Left renal pelvis (tissue), 4 donors: ENCODE measurements at places on chromosomes 16 and 17.
A peak's percentile ranks its signal among the peaks of the same experiment; 100 is the strongest.

DNA sequence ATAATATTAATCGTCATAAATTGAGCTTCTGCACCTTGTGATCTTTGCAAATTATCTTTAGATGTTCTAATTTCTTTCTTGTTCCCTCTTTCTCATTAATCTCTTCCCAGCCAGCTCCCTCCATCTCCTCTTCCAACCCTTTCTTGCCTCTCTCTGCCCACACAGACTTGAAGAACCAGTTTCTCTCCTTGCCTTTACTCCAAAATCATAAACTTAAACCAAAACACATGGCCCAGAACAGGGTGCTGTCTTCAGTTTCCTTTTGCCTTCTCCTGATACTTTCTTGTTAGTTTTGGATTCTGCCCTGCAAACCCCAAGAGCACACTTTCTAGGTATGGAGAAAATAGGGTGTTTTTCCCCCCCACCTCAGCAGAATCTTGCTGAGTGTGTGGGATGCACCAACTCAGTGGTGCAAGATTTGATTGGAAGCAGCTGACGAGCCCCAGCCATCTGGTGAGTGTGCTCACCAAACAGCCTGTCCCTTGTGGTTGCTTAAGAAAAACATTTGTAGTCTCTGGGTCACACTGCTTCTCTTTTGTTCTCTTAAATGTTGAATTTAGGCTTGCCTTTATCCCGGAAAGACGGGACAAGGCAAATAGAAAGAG lies 175.8 kb upstream of the MAF start:
- DNase-seq, result no peak

DNA sequence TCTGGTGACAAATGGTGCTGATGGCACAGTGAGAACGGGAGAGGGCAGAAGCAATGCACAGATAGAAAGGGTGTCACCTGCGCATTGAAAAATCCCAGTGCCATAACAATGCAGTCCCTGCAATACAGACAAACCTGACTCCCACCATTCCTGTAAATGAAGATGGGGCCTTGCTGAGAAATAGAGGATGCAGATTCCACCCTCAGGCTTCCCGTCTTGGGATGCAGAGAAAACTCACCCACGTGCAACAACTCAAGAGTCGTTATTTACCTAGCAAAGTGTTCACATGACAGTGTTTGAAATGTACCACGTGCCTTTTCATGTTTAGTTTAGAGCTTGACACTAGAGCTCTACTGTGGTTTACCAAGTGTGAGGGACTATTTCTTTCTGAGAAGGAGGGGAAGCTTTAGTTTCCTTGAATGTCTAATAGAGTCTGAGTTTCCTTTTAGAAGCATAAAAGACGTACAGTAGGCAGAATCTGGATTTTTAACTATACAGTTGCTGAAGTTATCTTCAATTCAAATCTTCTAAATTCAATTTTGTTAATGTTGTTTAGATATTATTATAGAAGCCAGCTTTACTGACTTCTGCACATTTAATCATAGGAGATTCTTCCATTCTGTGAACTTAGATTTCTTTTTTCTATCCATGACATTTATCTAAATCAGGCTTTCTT lies 35.6 kb downstream of the WWOX start:
- DNase-seq, result no peak

- DNase-seq, result no peak
Observed at GRCh38 chr17:46795379-46795952, 23.0 kb downstream of the WNT3 start.

DNA sequence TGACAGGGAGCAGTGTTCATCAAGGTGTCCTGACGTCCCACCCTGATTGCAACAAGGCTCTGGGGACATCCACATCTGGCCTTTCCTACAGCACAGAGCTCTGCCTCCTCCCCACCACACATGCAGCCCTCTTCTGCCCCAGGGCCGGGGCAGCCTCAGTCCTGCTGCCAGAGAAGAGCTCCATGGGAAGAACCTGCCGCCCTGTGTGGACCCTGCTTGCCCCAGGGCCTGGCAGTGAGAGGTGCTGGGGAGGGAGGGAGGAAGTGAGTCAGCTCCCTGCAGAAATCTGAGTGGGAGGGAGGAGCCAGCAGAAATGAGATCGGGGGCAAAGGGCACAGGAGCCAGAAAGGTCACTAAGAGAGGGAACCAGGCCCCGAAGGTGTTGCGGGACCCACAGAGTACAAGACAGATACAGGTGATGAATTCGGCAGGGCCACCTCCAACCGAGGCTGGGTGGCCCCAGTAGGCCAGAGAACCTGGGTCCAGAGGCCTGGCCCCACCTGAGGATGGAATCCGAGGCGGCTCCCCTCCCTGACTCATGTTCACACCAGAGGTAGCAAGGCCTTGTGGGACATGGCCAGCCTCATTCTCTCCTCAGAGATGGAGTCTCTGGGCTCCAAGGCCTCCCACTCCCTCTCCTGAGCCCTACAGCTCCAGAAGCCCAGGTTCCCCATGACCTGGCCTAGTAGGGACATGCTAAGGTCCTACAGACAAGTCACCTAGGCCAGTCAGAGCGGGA lies 24.8 kb downstream of the MYO18A start:
- no peak for DNase-seq

DNA sequence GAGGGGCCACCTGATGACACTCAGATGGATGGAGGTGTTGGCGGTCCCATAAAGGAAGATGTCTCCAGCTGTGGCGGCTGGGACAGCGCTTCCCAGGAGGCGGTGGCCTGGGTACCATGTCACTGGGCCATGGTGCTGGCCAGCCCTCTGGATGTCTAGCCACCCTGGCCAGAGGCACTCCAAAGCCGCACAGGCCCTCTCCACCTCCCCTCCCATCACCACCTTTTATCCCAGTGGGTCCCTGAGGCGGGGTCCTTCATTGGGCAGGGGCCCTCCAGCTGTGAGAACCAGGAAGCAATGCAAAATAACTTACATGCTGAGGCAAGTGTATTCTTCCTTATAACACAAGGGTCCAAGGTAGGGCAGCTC lies 23.1 kb downstream of the RAB11FIP4 start:
- no peak for DNase-seq

DNA sequence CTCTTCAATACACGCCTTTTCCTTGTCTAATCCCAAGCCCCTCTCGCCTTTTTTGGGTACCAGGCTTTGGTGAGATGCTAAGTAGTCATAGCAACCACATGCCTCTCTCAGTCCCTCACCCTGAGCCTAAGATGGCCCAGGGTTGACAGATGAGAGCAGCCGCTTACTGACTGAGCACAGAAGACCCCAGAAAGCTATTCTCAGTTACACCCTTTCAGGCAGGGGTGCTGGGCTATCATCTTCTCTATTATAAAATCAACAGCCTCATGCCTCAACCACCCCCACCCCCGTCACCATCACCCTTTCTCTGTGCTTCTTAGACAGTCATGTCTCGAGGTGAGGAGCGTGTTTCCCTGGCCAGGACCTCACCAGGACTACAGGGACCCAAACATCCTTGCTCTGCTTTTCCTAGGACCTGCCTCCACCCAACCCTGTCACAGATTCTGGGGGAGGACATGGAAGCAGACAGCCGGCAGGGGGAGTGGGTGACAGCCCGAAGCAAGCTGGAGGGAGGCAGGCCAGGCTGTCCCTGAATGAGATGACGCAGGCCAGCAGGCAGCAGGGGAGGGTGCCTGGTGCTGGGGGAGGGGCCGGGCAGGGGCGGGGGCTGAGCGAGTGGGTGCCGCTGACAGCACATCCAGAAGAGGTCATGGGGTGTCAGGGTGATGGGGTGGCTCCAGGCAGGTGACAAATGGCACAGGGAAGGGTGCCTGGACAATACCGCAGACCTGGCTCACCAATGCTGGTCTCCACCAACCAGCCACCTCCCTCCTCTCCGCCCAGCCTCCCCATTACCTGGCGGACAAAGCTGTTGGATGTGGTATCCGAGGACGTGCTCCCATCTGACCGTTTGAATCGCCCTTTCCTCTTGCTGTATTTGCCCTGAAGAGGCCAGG lies 3.1 kb downstream of the CACNB1 start:
- DNase-seq, result no peak

GRCh38 chr17:79251824-79252223 lies 177.2 kb downstream of the ENGASE start:
- DNase-seq, result no peak

DNA sequence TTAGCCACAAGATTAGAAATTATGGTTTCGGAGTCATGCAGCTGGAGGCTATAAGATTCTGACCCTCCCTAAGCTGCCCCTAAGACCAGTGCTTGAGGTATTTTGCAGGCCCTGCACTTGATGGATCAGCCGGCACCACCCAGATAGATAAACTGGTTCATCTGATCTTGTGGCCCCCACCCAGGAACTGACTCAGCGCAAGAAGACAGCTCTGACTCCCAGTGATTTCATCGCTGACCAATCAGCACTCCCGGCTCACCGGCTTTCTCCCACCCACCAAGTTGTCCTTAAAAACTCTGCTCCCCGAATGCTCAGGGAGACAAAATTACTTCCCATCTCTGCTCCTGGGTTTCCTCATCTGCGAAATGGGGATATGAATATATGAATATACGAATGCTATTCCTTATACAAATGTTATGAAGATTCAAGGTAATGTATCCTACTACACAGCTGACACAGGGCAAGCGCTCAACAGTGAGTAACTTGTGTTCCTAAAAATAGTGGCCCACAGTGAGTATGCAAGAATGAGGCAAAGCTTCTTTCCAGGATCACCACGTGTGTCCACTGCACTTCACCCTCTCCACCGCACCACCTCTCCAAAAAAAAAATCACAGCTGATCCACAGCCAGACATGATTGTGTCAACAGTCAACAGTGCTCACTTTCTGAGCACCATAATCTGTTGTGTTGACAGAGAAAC lies 33.3 kb upstream of the C16orf82 start:
- DNase-seq, result no peak

DNA sequence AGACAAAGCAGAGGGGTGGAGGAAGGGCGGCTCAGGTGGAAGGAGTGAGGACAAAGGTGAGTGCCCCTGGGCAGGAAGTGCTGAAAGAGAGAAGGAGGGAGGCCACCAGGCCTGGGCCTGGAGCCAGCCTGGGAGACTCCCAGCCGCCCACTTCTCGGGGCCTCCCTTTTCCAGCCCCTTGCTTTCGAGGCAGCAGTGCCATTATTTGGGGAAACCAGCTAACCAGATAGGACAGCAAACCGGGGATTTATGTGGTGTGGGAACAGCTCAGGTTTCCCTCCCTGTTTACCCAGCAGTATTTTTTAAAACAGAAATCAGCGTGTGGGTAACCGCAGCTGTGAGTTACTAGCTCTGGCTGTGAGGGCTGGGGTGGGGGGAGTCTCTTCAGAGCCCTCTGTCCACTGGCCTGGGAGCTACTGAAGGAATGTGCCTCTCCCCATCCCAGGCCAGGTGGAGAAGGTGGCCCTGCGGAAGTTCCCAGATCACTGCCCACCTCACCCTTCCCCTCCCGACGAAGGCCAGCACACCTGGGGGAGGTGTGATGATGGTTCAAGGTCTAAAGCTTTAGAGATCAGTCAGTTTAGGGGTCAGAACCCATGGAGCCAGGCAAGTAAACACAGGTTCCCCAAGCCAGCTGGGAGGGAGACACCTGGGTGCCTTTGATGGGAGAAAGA lies 8.4 kb upstream of the MEOX1 start:
- no peak for DNase-seq

GRCh38 chr16:28573738-28574718 lies 20.3 kb downstream of the SGF29 start:
- no peak for DNase-seq

DNA sequence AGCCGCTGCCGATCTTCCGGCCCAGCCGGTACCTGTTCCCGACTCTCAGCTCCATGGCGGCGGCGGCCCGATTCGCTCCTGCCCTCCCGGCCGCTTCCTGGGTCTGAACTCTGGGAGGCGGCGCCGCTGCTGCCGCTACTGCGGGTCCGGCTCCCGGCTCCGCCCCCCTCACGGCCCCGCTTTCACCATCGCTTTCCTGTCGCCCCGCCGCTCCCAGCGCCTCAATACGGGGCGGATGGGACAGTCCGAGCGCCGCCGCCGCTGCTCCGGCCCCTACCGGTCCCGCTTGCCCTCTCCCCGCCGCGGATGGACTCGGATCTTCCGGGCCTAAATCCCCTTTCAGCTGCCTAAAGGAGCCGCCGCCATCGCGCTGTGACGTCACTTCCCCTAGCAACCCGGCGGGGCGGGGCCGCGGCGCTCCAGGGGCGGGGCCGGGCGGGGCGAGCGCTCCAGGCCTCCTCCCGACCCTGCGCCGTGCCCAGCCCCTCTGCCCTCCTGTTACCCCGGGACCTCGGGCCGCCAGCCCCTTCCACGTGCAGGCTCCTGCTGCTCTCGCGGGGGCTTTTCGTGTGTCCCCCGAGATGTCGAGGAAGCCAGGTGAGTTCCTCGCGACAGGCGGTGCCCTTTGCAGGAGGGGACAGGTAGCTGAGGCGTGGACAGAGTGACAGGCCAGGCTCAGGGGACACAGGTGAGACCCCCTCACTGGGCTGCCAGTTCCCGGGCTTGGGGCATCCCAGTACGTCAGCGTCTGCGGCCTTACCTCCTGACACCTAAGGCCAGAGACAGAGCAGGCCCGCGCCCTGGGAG lies at the start of gene CSNK1D:
CSNK1D (minus strand) TSS at position 374 of the 807 bp plus-strand sequence; CDS start at position 55, 319 bp downstream.
- DNase-seq, result peak; percentile 73

GRCh38 chr16:85603203-85603755 lies 9.8 kb upstream of the GSE1 start:
- DNase-seq, result no peak

DNA sequence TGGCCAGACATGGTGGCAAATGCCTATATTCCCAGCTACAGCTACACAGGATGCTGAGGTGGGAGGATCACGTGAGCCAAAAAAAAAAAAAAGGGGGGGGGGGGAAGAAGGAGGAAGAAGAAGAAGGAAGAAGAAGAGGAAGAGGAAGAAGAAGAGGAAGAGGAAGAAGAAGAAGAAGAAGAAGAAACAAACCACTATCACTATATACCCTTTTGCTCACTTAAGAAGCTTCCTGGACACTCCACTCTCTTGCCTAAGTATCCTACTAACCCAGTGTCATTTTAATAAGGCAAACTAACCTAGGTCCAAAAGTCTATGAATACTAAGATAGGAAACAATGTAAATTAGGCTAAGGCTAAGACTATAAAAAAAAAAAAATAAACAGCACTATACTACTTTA lies 54.8 kb downstream of the GPATCH8 start:
- no peak for DNase-seq

DNA sequence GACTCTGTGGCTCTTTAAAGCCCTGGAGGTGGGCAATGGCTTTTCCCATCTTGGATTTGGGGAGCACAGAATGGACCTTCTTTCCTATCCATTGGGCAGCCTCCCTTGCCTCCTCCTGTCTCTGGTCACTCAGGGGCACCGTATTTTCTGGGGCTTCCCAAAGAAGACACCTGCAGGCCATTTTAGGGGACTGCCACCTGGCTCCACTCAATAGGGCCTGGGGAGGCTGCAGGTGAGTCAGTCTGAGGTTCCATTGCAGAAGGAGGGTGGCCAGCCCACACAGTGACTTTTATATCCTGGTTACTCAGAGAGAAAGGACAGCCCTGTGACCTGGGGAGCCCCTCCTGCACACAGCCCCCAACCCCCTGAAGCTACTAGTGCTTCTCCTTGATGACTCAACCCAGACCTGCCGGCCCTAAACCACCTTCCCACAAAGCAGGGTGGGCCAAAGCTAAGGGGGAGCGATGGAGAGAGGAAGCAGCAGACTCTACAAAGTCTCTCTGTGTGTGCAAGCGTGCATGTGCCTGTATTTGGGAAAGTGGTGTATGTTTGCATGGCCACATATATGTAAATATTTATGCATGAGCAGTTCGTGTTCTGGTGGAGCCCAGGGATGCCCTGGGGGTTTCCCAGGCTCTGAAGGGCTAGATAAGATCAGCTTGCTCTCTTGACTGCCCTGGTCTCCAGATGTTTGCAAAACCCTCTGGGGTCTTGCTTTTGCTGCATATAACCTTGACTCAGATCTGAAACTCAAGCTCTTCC lies 5.0 kb downstream of the CX3CL1 start:
- no peak for DNase-seq

GRCh38 chr17:77609553-77610517 lies 348.7 kb upstream of the TNRC6C start:
- no peak for DNase-seq

GRCh38 chr17:79797492-79798298 lies 818 bp upstream of the CBX8 start:
- DNase-seq, result no peak

GRCh38 chr16:63613701-63614100 lies 1508.2 kb downstream of the CDH11 start:
- DNase-seq, result no peak
